Stomach (tissue), 19 donors: ENCODE measurements at places on chromosomes 11 and 22. TPM values are rescaled to one million over a fixed set of nuclear protein-coding genes. Genes with fewer than 3 reads are reported as not detected.

DNA sequence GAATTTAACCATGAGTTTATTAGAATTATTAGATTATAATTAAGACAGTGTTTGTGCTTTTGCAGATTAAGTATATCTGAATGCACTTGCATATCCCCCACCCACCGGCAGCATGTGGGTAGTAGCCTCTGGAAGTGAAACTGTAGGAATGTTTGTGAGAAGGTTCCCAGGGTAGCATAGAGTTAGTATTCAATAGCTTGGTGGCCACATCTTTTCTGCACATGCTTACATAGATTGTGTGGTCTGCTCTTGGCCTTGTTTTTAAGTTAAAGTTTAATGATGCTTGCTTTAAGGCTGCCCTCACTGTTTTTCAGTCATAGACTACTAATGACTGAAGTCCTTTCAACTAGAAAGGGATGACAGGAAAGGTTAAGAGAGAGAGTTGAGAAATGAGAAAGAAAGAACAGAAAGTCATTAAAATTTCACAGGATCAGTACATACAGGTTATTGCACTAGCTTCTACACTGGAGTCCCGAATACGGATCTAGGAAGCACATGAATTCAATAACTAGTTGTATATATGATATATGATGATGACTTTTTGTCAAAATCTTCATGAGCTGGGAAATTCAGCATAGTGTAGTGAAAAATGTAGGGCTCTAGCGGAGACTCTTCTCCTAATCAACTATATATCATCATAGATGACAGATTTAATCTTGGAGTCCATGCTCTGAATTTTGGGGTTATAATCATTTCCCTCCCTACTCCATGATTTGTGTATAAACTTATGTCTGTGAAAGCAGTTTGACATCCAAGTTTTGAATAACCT lies 137.1 kb downstream of the ARHGAP42 start:
- DNase-seq: no peak

DNA sequence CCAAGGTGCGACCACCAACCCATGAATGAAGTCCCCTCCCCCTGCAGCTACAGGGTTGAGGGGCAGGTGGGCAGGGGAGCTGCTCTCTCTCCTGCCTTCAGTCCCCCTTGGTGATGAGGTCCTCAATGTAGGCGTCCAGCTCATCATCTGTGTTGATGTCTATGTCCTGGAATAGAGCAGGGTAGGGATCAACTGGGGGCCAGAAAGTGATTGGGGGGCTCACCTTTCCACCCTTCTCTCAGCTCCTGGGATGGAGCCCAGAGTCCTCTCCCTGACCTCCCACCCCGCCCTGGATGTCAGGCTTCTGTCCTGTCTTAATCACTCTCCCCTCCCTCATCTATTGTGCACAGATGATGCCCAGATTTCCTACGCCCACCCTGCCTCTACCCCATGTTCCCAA lies 41.9 kb downstream of the MORC2 start:
- no peak for DNase-seq

DNA sequence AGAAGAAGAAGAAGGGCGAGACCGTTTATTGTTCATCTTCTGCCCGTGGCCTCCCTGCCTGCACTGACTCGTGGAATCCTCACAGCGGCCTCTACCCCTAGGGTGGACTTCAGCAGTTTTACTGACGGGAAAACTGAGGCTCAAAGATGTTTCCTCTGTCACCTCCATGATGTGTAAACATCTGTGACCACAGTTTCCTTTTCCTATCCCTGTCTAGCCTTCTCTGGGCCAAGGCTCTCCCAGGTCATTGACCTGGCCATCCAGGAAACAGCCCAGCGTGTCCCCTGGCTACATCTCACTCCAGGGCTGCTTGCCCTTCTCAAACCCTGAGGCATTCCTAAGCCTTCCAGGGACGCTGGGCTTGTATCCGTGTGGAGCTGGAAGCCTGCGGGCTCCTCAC lies 49.0 kb upstream of the GCAT start:
- DNase-seq: no peak

DNA sequence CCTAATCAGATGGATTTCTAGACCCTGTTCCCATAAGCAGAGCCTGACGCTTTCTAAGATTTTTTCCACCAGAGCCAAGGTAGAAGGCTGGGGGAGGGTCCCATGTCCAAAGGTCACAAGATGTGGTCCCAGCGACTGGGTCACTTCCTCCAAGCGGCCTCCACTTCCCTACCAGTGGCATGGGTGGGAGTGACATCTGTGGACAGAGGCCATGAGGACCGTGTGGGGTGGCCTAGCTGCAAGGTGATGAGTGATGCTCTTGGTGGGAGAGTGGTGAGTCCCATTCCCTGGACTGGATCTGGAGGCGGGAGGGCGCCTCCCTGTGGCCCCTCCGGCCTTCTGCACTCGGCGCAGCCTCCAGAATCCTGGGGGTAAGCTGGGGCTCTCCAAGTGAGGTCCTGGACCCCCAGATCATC lies 32.4 kb upstream of the PRR5 start:
- DNase-seq: no peak

- peak; percentile 35 for DNase-seq
Observed at GRCh38 chr11:66467756-66468155, 1.1 kb downstream of the PELI3 start.

Gene GGT5
- 29.0 TPM for total RNA-seq

DNA sequence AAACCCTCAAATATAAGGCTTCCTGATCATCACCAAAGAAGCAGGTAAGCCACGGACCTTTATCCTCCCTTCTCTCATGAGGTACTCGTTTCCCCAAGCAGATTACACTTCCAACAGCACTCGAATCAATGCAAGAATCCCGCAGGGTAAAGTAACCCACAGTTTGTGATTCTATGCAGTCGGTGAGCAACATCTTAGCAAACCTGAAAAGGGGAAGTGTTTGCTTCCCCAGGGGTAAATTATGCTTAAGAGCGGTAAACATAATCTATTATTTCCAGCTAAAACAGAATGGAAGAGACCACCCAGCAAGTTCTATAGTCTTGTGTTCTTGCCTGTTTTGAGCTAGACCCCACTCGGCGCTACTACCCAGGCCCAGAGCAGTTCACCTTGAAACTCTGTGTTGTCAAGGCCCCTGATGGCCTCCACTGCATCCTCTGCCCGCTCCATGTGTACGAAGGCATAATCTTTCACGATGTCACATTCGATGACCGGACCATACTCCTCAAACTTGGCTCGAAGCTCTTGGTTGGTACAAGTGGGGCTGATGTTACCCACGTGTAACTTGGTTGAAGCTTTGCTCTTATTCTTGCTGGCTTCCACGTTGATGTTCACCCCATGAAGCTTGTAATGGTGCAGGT lies 1.3 kb downstream of the RBM4B start:
- no peak for DNase-seq

Gene TNKS1BP1
- total RNA-seq: 189 TPM
